ENCODE measurements at places on chromosomes 2 and 18.

DNA sequence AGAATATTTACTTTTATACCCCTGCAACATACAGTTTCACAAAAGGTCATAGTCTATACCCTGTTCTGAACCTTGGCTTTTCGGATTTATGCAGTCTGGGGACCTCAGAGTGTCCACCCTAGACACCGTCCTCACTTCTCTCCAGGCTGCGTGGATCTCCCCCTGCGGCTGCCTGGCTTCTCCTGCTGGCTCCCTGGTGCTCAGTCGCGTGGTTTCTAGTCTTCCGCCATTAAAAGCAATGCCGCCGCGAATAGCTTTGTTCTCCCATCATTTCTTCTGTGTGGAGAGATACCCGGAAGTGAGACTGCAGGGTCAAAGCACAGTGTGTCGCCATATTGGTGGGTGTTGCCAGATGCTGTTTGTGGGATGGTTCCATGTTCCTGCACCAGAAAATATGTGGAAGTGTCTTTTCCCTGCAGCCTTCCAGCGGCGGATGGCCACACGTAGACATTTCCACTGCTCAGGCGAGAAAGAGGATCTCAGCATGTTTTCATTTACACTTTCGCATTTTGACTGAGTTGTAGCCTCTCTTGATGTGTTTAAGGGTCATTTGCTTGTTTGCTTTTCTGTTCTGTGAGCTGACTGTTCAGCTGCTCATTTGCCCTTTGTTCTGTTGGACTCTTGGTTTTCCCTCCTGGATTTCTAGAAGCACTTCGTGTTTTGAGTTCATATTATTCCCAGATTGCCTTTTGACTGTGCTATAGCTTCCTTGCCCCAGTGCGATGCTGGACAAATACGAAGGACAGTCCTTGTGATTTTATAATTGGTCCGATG is 22.9 kb upstream of the ASB1 start:
- no peaks in the 10 kb centered on the region for H3K4me1 ChIP-seq
- no peak overlapping the region for H3K4me3 ChIP-seq
- H3K27me3 ChIP-seq, result no peaks in the 10 kb centered on the region

GRCh38 chr2:134912361-134912760 is 6.3 kb upstream of the CCNT2 start:
- DNase-seq, result no peak
- H3K27me3 ChIP-seq, result no peaks in the 10 kb centered on the region
- no peak overlapping the region for H3K27ac ChIP-seq
- H3K36me3 ChIP-seq, result no peaks in the 10 kb centered on the region

DNA sequence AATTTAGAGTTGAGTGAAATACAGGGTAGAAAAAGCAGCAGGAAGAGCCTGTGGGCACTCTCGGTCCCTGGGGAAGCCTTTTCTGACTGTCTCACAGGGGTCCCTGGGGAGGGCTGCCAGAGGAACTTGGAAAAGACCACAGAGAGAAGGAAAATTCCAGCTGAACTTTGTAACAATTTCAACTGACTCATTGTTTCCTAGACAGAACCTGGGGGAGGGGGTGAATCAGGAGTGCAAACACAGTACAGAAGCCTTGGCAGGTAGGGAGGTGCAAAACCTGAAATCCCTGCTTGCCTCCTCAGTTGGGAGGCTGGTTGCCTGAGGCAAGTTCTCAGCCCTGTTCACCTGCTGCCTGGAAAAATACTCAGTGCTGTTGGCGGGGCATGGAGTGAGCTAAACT is 106.8 kb downstream of the GRB14 start:
- H3K27me3 ChIP-seq, result no peaks in the 10 kb centered on the region
- H3K4me1 ChIP-seq, result peaks cover 2% of the 10 kb centered on the region
- H3K4me3 ChIP-seq, result no peak overlapping the region
- H3K36me3 ChIP-seq, result no peaks in the 10 kb centered on the region

- no peaks in the 10 kb centered on the region for H3K27me3 ChIP-seq
- H3K4me1 ChIP-seq, result no peaks in the 10 kb centered on the region
- H3K4me3 ChIP-seq, result no peak overlapping the region
- H3K36me3 ChIP-seq, result no peaks in the 10 kb centered on the region
Measured at GRCh38 chr2:240443891-240444301, 8.4 kb downstream of the GPC1 start.

- H3K36me3 ChIP-seq, result no peaks in the 10 kb centered on the region
- H3K27me3 ChIP-seq, result no peaks in the 10 kb centered on the region
- no peak for DNase-seq
Measured at GRCh38 chr2:239726631-239727181, 298.4 kb downstream of the NDUFA10 start.

DNA sequence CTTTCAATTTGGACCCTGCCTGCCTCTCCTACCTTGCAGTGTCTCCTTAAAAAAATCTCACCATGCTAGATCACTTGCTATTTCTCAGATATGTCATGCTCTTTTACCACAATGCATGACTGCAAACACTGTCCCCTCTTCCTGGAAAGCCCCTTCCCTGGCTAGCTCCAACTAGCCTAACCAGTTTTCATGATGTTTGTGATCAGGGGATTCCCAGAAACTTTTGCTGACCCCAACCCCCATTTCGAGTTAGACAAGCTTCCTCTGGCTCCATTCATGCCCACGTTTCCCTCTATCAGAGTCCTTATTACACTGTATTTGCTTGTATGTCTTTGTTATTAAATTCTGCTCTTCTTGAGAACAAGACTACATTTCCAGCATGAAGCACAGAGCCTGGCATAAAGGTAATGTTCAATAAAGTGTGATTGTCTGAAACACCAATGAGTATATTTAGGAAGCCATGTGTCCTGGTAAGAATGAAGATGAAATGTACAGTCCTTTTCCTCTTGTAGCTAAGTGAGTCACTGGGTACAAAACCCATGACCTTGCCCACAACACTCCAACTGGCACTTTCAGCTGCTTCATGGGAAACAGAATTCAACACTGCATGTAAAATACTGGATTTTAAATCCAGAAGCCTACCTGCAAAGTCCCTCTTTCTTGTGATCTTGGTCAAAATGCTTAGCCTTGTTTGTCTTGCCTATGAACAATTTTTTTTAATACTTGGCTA is 62.0 kb upstream of the ATL2 start:
- H3K27ac ChIP-seq, result no peak overlapping the region
- DNase-seq, result no peak
- H3K27me3 ChIP-seq, result peaks cover 15% of the 10 kb centered on the region
- no peaks in the 10 kb centered on the region for H3K36me3 ChIP-seq
- no peaks in the 10 kb centered on the region for H3K4me1 ChIP-seq
- H3K4me3 ChIP-seq, result no peak overlapping the region

All from endothelial cell of umbilical vein (primary cell).